NCI-H1417 treated with DMSO at 0.1 percent for 48 hours (cell line): ENCODE measurements at places on chromosomes 2 and 18.

DNA sequence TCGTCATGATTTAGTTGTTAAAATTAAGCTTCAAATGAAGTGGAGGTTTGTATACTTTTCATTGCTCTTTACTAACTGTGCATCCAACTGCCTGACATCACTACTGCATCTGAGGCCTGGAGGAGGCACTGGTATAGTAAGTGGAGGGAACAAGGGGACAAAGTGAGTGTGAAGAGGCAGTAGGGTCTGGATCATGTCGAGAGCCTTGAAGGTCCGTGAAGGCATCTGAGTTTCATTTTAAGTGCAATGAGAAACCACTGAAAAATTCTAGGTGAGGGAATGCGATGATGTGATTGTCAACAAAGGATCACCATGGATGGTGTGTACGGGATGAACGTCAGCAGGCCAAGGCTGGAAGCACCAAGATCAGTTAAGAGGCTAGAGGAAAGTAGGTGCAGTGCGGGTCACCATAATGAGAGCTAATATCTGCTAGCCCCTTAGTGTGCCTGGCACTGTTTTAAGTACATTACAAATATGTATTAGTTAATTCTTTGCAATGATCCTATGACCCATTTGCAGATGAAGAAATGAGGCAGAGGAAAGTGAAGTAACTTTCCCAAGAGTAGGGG is 96.1 kb downstream of the CABYR start:
- DNase-seq = no peak

- DNase-seq = no peak
Observed at GRCh38 chr2:53512071-53512826, 255.4 kb upstream of the CHAC2 start.

DNA sequence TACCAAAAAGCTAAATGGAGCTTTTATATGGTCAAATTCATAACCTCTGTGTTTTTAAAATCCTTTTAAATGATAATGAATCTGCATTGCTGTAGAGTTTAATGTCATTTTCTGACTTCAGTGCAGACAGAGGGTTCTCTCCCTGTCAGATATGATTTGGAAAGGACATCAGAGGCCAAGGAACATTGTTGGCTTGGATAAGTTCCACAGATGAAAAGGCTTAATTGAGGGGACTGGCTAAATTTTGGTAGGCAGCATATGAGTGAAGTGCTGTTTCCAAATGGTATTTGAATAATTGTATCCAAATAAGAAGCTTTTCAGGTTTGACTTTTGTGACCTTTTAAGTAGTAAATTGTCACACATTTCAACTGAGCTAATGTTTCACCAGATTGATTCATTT is 124.6 kb upstream of the KCNH7 start:
- no peak for DNase-seq

- DNase-seq = no peak
Observed at GRCh38 chr2:74739129-74739528, 85.1 kb downstream of the SEMA4F start.

- DNase-seq = peak; percentile 1
Observed at GRCh38 chr2:124027182-124027581, 2.1 kb downstream of the CNTNAP5 start.

DNA sequence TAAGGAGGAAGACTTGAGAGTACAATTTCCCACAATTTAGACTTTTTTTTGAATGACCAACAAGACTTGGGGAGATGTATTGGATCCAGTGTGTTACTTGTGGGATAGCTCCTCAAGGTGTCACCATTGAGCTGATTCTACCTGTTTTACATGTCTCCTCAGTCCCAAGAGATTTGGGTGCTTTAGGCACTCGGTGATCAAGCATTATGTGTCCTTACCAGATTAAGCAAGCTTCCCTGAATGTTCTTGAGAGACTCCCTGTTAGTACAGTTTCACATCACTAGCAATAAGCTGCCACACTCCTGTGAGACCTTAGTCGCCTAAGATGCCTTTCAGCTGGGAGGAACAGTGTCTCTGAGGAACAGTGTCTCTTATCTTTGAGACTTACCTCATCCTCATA is 384.3 kb upstream of the SYT4 start:
- DNase-seq = no peak

GRCh38 chr2:77301441-77301840 is 220.7 kb downstream of the LRRTM4 start:
- no peak for DNase-seq

DNA sequence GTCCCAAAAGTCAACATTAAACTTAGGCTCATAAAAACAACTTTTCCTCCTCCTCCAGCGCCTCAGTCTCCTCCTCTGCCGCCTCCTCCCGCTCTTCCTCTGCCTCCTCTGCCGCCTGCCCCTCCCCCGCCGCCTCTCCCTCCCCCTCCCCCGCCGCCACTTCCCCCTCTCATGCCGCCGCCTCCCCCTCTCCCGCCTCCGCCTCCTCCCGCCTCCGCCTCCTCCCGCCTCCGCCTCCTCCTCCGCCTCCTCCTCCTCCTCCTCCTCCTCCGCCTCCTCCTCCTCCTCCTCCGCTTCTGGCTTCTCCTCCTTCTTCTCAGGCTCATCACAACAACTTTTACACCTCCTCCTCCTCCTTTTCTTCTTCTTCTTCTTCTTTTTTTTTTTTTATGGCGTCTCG is 599.9 kb downstream of the TMEM182 start:
- no peak for DNase-seq

- no peak for DNase-seq
Observed at GRCh38 chr2:105329561-105330495, at the start of gene TGFBRAP1. TGFBRAP1 (minus strand) TSS chr2:105329735; CDS start chr2:105308301, 21,434 bp downstream.

DNA sequence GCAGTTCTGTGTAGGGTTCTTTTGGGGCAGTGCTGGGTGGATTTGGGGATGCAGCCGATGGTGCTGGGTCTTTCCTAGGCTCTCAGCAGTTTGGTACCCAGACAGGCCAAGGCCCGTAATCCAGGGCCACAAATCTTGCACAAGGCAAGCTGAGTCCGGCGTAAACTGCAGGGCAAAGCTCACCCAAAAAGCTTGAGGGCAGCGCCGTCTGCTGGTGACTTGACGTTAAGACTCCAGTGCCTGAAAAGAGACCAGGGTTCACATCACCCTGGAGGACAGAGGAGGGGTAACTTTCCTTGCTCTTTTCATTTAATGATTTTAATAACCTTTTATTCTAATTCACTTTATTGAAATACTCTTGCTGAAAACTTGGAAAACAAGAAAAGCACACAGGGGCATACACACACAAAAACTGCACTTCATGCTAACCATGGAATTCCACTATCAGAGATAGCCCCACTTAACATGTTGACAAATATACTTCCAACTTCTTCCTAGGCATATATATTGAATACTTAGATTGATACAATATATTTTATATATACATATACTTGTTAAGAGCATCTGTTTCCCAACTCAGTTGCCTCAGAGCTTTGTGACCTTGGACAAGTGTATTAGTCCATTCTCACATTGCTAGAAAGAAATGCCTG is 38.9 kb downstream of the CNGA3 start:
- peak; percentile 31 for DNase-seq

GRCh38 chr18:35121531-35121930 is 80.3 kb downstream of the MAPRE2 start:
- no peak for DNase-seq

- no peak for DNase-seq
Observed at GRCh38 chr2:47061944-47062678, 93.0 kb downstream of the STPG4 start.

- no peak for DNase-seq
Observed at GRCh38 chr2:168316073-168316440, 68.7 kb upstream of the STK39 start.

- no peak for DNase-seq
Observed at GRCh38 chr2:205969584-205969983, 116.4 kb downstream of the INO80D start.

DNA sequence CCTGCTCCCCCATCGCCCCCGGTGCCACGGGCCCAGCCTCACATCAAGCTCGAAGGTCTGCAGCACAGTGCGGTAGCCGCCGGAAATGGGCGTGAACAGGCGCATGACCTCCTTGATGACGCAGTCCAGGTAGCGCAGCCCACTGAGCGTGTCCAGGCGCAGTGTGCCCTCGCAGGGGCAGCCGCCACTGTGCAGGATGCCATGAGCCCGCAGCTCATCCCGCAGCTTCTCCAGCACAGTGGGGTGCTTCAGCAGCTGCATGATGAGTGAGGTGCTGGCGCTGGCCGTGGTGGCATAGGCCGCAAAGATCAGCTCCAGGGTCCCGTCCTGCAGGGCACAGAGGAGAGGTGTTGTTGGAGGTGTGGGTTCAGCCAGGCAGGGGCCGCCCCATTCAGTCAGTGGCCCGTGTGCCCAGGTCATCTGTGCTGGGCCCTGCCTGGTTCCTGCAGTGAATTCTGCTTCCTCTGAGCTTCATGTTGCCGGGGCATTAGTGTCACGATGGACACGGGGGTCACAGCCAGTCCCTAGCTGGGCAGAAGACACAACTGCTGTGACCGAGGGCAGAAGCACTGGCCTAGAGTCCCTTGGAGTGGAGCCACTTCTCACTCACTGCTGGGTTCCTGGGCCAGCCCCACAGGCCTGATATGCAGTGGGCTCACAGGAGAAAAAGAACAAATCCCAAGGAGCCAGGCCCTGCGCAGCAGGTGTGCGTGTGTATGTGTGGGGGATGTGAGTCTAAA is 14.5 kb downstream of the CYP26B1 start:
- no peak for DNase-seq

GRCh38 chr2:217291259-217291658 is 431.4 kb upstream of the TNP1 start:
- no peak for DNase-seq

DNA sequence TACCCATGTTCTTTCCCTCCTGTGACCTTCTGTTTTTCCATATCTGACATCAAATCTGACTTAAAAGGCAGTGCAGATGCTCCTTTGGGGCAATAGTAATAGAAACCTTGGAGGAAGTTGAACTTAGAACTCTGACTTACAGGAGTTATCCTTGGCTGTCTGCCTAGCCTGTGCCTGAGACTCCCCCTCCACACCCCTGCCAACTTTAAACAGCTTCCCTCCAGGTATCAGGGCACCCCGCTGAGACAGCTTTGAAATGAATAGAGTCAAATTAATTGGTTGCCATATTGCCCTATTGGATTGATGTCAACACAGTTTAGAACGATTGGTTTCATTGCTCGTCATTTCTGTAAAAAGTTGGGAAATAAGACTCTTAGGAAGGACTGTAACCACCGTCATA is 322.0 kb downstream of the PRKCE start:
- DNase-seq = no peak

- DNase-seq = no peak
Observed at GRCh38 chr2:29834624-29835023, 86.8 kb downstream of the ALK start.

DNA sequence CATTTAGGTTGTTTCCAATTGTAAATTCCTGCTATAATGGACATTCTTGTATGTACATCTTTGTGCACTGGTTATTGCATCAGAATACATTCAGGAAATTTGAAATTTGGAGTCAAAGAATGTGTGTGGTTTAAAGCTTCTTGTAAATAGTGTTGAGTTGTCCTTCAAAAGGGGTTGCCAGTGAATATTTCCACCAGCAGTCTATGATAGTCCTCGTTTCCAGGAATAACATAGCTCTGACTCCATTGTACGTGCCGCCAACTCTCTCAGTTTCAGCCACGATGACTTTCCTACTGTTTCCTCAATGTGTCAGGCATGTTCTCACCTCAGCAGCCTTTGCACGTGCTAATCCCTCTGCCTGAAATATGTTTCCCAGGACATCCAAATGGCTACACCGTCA is 10.9 kb upstream of the HS6ST1 start:
- DNase-seq = no peak

GRCh38 chr18:47606526-47606925 is 323.9 kb downstream of the SMAD2 start:
- no peak for DNase-seq

- DNase-seq = no peak
Observed at GRCh38 chr2:225233234-225233633, 166.3 kb upstream of the NYAP2 start.

DNA sequence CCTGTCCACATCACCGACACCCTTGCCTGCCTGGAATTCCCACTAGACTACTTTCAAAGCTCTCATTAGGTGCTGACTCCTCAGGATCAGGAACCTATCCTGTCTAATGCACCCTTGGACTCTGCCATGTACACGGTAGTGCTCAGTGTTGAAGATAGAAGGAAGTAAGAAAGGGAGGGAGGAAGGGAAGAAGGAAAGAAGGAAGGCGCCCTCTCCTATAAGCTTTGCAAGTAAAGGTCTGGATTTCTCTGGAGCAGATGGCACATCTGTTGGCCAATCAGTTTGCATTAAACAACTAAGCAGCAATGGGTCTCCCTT is 45.3 kb downstream of the SCTR start:
- no peak for DNase-seq

DNA sequence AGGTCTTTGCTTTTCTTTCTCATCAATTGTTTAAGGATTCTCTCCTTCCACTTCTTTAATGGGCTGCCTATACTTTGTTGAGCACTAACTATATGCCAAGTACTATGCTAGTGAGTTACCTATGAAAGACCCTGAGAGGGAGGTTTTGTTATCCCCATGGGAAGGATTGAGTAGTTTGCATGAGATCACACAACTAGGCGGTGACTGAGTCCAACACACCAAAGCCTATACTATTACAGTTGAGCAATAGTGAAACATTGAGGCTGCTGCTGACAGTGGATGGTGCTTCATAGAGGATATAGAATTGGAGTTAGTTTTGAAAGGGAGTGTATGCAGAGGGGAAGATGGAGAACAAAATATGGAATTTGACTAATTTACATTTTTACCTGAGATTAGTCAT is 15.8 kb downstream of the NABP1 start:
- no peak for DNase-seq

- DNase-seq = no peak
Observed at GRCh38 chr2:235543851-235544688, 50.2 kb downstream of the AGAP1 start.

DNA sequence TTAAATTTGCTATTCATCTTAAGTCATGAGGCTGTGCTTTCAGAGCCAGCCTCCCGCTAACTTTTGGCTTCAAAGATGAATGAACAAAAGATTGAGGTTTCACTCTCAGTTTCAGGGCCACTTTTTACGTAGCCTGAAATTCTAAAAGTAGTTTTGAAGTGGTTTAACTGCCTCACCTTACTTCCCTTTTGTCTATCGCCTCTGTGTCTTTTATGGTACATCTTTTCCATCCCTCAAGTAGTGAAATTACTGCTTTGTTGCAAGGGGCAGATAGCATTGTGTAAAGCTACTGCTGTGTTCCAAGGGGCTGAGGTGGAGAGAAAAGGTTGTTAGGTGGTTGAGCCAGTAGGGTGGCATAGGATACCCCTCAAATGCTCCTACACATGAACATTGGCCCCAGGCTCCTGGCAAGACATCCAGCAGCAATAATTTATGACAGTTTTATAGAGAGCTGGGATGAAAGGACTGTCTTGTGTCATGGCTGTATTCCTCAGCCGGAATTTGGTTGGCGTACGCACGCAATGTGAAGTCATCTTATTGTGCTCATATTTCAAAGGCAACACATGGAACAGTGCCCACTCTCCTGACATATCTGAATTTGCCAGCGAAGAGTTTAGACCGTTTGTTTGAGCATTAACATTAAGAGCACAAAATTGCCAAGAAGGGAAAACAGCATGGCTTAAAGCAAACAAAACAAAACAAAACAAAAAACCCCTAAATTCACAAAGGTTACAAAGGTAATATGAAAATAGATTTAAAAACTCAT is 32.2 kb downstream of the QPCT start:
- no peak for DNase-seq

DNA sequence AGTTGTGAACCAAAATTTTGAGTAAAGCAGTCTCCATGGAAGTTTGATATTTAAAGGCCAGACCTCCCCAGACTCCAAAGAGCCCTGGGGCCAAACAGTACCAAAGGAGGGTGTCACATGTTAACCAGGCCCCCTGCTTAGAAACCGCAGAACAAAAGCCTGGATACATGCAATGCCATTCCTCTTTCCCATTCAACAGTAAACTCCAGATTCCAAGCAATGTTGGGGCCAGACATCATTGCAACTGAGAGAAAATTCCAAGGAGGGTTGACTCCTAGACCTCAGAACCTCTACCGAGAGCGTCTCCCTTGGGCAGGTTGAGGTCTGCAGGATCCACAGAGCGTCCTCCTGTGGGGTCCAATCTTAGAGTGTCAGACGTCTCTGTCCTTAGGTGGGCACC is 404.4 kb upstream of the SYT4 start:
- no peak for DNase-seq
